ENCODE measurements at places on chromosomes 3 and 15.

DNA sequence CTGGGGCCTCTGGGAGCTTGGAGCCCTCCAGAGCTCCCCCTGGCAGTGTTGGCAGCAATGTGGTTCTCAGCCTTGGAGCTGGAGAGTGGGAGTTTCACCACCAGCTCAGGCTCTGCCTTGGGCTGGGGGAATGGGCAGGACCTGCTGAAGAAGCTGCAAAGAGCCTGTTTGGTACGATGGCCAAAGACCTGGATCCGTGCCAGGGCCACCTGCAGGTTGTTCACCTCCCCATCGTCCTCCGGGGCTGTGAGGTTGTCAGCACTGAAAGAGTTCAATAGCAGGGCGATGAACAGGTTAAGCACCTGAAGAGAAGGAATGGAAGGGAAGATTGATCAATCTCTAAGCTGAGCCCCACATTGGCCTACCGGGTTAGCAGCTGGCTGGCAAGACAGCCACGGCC, 77.3 kb upstream of the SCN5A start:
- DNase-seq = no peak

DNA sequence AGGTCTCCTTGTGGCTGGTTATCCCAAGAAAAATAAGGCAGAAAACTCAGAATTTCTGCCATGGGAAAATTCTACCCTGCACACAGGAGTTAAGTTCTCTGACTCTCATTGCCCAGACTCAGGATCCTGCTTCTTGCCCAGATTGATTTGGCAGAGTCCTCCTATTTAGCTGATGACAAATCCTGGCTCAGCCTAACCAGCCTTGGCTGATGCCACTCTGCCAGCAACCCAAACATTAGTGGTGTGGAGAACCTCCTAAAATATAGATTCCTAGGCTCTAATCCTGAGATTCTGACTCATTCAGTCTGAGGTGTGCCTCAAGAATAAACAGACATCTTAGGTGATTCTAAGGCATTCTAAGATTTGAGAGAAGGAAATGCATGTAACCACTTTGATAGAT, 60.5 kb upstream of the ACTC1 start:
- DNase-seq = no peak

DNA sequence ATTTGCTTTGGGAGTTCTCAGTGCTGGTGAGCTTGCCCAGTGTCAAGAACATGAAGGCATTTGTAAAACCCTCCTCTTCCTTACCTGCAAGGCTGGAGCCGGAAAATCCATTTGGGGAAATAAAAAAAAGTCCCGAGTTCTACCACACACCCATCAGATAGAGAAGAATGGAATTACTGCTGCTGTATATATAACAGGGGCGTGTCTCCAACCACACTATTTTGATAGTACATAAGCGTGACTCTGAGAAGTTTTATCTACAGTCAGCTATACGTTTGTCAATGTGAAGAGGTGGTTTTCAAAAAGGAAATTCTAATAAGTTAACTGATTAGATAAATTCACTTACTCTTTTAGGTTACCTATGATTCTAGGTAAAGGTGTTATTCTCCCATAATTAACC, 1.3 kb upstream of the CPA3 start:
- no peak for DNase-seq

DNA sequence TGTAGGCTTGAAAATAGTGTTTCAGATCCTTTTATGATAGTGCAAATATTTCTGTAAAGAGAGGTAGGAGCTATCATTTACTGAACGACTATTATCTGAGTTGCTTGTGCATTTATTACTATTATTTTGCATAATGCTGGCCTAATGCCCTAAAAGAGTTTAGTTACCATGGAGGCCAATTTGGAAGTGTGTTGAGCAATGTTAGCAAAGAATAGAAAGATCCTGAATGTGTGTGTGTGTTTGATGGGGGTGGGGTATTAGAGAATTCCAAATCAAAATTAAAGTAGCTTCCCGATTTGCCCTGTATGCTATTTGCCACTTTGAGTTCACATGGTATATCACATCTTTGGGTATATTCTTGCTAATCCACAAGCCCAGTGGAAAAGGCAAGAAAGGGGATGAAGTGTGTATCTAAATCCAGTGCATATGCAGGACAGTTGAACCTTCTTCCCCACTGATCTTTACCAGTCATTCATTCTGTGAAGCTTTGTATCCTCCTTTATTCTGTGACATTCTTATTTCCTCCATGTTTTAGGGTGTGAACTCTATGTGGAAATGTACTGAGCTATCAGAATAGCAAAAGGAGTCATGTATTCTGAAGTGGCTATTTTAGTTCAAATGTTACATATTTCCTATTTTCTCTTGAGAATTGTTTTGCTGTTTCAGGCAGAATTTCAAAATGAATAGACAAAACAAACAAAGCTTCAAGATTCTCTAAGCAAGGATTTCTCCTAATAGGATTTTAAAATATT, 45.7 kb upstream of the PLSCR5 start:
- DNase-seq = no peak

DNA sequence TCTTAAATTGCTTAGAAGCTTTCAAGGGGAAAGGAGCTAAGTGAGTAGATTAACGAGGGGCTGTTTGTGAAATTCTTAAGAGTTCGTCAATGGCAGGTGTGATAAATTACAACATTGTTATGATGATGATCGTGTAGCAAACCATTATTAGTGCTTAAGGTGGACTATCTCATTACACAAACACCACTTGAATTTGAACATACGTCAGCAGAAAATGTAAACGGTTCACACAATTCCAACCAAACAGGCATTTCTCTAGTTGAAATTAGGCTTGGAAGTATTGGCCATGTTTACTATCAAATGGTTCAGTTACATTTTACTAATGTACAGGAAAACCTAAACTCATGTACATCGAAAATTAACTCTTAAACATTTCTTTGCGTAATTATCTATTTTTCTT, 102.8 kb downstream of the PYDC2 start:
- no peak for DNase-seq

- peak; percentile 63 for DNase-seq
These were observed 3.8 kb upstream of the SLCO3A1 start for GRCh38 chr15:91849749-91850161.

- no peak for DNase-seq
These were observed 154.6 kb upstream of the TLE3 start for GRCh38 chr15:70252056-70252950.

DNA sequence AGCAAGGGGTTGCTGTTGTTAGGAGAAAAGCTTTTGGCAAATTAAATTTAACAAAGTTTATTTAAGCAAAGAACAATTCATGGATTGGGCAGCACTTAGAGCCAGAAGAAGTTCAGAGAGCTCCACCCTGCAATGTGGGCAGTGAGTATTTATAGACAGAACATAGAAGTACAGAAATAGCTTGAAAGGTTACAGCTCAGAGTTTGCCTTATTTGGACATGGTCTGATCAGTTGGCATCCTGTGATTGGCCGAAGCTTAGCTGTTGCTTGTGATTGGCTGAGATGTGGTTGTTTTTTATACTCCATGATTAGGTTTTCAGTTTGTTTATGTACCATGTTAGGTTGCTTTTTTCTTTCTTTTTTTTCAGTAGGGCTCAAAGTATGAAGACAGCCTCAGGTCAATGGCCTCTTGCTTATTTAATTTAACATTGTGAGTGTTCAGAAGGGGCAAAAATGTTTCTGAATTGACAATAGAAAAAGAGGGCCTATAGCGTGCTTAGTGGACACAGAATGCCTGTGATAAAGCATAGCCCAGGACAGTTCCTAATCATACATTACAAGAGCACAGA, 293.8 kb downstream of the IGSF11 start:
- no peak for DNase-seq

- no peak for DNase-seq
These were observed 75.7 kb downstream of the TMEM266 start for GRCh38 chr15:76135516-76135915.

DNA sequence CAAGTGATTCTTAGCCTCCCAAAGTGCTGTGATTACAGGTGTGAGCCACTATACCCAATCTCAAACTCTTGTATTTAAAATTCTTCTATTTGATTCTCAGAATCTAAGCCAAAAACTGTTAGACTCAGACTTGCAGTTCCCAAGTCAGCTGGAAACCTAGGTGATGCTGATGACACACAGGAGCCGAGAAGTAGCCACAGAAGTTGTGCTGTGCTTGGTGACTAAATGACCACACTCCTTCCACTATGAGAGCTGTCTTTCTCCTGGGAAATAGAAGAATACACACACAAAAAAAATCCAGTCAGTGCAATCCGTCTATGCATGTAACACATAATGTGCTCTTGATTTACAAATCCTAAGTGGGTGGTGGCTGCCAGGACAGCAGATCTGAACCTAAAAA, 33.9 kb downstream of the ILDR1 start:
- DNase-seq = no peak

DNA sequence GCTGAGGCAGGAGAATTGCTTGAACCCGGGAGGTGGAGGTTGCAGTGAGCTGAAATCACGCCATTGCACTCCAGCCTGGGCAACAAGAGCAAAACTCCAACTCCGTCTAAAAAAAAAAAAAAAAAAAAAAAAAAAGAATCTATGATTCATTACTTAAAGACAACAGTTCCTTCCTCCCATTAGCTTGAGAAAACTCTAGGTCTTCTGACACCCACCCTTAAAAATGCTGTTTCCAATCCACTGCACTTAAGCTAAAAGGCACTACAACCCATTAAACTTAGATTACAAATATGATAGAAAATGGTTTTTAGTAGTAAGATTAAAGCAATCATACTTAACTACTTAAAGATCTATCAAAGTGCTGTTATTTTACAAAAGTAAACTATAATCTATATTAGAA, 40.0 kb upstream of the BHLHE40 start:
- no peak for DNase-seq

DNA sequence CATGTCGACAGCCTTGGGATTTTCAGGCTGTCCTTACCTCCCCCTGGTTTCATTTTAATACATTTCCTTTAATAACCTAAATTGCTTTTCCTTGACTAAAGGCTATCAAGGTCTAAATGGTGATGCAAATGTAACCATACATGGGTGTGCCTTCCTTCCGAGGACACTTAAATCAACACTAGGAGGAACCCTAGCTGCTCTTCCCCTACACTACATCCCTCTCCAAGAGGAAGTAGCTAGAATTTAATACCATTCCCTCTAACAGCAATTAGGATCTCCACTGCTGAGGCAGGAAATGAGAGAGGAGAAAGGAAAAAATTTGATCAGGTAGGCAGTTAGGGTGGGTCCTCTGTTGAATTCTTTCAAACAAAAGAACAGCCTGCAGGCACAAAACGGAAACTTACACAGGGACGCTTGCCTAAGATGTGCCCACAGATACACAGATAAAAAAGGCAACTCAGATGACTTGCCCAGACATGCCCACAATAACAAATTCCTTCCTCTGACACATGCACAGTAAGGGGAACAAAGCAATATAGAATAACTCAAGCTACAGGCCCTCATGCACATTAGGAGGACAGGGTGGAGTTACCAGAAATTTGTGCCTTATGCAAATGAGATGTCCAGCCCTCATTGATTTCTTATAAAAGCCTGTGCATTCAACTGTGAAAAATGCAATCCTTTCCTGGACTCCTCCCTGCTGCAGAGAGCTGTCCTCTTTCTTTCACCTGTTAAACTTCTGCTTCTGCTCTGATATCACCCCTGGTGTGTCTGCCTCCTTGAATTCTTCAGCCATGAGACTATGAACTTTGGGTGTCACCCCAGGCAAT, 1024.4 kb upstream of the CADM2 start:
- DNase-seq = no peak

GRCh38 chr3:117616227-117616626, 906.6 kb downstream of the TUSC7 start:
- no peak for DNase-seq

DNA sequence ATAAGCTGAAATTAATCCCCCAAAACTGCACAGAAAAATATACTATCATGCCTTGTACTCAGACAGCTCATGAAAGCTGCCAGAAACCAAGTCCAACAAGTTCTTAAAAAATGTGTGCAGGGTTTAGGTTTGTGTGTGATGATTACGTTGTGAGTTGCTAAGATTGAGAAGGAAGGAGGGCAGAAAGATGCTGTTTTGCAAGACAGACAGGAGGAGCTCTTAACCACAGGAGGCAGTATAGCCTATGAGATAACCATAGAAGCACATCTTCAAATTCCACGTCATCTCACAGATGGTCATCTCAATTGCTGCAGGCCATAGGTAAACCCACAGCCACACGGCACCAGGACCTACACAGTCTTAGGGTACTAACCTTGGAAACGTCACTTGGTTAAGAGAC, 191.9 kb downstream of the STT3B start:
- no peak for DNase-seq

GRCh38 chr15:93563218-93563617, 474.2 kb upstream of the RGMA start:
- no peak for DNase-seq

- DNase-seq = no peak
These were observed 263.8 kb downstream of the XXYLT1 start for GRCh38 chr3:195007151-195007550.

DNA sequence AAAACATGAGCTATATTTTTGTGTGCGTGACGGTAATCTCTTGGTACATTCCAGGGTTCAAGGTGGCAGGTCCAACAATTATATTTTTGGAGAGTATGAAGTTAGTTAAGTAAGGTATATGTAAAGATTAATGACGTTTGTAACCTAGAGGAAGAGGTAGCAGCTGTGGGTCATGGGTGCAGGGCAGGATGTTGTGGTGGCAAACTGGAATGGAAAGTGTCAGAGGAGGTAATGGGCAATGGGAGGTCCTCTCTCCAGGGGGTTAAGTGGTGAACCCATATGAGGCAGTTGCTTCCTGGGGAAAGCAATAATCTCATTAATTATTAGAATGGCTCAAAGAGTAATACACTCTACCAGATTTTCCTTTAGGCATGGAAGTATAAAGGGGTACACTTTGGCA, 1.0 kb upstream of the CD200R1L start:
- peak; percentile 41 for DNase-seq

GRCh38 chr3:171840811-171841619, 2.1 kb upstream of the TMEM212 start:
- no peak for DNase-seq

Data from CD4-positive, alpha-beta T cell treated with Interleukin-15 for 4 hours (primary cell).